Testis (tissue), 5 donors: ENCODE measurements at places on chromosomes 16 and 17.

DNA sequence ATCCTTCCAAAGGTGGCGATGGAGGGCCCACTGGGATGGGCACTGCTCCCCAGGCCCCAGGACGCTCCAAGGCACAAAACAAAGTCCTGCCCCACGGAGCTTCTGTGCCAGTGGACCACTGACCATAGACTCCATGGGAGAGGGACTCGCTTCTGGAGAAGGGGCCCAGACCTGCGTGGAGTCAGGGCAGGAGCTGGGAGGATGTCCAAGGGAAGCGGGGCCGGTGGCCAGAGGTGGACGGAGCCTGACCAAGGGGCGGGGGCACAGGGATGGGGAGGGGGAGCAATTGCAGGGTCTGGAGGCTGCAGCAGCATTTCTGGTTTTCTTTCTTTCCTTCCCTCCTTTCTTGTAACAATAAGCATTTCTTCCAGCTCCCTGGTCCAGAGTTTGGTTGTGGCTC, 14.1 kb downstream of the KCNJ12 start:
- no peak for DNase-seq

DNA sequence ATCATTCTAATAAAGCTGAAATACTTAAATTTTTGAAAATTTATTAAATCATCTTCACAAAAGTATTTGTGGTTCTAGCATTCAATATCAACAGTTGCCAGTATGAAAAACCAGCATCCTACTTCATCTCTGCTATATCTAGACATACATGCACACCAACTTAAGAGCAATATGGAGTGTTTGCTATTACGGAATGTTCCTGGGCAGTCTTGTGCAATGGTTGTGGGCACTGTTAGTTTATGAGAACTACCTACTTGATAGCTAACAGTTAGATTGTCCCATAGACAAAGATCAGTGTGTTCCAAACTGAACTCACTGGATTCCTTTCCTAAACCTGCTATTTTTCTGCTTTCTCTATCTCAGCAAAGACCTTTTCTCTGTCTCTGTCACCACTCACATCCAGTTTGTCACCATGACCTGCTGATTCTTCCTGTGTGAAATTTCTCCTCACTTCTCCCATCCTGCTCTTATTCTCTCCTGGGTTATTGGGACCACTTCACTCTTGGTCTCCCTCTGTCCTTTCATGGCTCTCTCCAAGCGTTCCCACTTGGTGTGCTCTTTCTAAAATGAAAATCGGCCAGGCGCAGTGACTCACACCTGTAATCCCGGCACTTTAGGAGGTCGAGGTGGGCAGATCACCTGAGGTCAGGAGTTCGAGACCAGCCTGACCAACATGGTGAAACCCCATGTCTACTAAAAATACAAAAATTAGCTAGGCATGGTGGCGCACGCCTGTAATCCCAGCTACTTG, 27.7 kb downstream of the CNTROB start:
- no peak for DNase-seq

DNA sequence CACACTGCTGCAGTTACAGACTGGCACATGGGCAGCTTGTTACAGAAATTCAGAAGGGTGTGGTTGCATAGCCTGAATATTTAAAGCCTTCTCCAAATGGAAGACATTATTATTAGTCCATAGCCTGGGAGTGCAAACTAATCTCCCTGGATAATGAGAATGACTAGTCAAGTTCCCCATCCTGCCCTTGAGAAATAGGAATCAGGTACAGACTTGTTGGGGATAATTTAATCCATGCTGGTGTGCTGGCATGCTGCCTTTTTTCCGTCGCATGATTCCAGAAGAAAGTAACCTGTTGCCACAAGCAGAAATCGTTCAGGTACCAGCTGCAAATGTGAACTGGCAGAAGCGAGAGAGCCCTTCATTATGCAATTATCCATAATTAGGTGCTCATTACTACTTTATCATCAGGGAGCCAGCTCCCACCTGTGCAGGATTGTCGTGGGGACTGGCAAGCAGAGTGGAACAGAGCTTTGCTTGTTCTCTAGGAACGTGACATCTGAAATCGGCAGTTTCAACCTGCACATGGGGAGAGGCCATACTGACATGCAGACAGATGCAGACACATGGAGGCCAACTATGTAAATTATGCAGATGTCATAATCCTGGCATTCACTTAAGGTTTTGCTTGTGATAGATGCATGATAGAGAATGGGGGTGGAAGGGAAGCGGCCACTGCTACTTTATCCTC, 419.4 kb downstream of the PMP22 start:
- no peak for DNase-seq

GRCh38 chr17:69445132-69445531, 30.6 kb downstream of the MAP2K6 start:
- DNase-seq: no peak

- no peak for DNase-seq
Observed at GRCh38 chr16:27962197-27962596, 101.3 kb downstream of the GSG1L start.

DNA sequence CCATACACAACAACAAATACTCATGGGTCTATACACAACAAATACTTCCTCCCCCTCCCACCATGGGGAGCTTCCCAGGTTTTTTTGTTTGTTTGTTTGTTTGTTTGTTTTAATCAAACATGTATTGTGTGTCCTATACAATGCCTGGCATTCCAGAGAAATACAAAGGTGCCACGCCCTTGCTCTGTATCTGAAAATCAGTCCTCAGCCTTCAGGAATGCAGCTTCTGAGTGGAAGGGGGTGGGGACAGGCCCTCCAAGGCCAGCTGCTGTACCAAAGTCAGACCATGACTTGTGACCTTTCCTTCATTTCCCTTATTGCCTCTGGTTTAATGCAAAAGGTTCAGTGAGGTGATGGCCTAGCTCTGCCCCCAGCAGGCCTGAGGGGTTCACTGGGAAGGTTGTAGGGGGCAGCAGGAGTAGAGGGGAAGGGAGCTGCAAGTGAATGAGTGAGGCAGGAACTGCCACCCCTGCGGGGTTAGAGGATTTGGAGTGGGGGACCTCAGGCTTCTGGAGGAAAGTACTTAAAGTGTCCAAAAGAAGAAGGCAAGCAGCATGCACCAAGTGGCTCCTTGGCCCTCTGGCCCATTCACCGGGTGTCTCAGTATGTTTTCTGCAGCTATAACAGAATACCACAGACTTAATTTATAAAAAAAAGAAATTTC, 105.2 kb downstream of the CLEC16A start:
- DNase-seq: no peak

DNA sequence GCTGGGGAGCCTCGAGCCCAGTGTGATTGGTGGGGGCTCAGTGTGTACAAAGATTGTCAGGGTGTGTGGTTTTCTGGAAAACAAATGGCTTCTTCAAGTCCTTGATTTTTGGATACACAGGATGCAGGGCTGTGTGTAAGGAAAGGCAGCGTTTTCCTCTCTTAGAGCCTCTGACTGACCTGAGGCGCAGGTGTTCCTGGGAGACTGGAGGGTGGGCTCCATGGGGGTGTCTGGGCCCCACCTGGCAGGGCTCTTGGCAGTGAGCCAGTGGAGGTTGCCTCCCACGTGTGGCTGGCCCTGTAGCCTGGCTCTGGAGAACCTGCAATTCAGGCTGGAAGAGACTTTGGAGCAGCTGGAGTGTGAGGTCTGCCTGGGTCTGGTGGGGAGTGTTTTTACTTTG, 5.0 kb downstream of the FOXK2 start:
- no peak for DNase-seq

GRCh38 chr17:7022781-7023571, at the start of gene BCL6B:
Gene BCL6B, plus strand, starts transcription at chr17:7023050. Its CDS starts 622 bp downstream, at chr17:7023672.
- no peak for DNase-seq

GRCh38 chr16:72995151-72995881, 52.6 kb downstream of the ZFHX3 start:
- no peak for DNase-seq

GRCh38 chr17:61250335-61250890, 149.2 kb upstream of the TBX2 start:
- no peak for DNase-seq

DNA sequence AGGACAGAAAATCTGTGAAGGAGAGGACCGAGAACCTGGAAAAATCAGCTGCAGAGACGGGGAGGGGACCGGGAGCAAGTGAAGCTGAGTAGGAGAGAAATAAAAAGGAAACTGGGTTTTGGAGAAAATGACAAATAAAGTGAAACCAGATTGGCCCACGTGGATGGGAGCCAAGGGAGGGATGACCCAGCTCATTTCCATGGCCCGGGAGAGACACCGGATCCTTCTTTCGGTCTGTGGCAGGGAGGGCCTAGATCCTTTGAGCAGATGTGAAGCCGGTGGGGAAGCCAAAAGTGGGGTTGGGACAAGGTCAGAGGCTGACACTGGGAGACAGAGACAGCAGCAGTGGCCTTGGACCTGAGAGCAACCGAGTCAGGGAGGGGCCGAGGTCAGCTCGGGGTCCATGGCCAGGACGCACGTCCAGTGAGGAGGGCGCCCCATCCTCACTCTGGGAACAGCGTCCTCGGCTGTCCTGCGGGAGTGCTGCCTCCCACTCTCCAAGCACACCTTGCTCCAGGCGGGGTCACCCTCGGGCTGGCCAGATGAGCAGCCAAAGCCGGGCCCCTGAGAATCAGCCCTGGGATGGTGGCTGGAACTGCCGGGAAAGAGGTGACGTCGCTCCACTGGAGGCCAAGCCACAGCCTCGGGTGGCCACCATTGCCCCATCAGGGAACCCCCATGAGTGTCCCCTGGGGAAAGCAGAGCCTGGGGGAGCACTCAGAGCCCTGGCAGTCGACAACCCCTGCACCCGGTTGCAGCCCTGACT, 50.8 kb upstream of the CDR2 start:
- DNase-seq: peak; percentile 49

DNA sequence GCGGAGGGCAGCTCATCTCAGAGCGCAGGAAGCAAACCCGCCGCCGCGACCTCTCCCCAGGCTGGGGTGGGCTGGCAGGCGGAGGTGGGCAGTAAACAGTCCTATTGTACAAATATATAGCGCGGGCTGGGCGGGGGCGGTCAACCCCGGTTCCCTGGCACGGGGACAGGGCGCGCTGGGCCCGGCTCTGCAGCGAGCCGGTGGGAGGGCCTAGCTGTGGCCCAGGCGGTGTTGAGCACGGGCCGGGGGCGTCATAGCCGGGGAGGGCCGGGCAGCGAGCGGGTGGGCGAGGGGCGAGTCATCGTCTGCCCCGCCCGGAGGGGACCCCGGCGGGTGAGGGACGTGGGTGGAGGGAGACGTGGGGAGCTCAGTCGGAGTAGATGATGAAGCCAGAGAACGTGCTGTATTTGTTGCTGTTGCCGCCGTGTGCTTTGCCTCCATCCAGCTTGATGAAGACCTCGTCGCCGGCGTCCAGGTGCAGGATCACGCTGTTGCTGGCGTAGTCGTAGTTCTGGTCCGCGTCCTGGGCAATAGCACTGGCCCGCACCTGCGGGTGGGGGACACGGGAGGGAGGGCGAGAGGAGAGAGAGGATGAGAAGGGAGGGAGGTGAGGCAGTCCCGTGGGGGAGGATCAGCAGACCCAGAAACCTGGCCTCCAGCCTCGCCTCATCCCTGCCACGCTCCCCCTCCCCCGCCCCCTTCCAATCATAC, 8.1 kb downstream of the C1QL1 start:
- no peak for DNase-seq

GRCh38 chr17:48068491-48068961, 20.4 kb downstream of the NFE2L1 start:
- no peak for DNase-seq

GRCh38 chr17:14904386-14904785, 360.7 kb downstream of the PMP22 start:
- DNase-seq: no peak

- DNase-seq: no peak
Observed at GRCh38 chr17:45414990-45415881, 17.4 kb downstream of the ARHGAP27 start.

- no peak for DNase-seq
Observed at GRCh38 chr16:67668495-67669157, 2.0 kb downstream of the C16orf86 start.

- no peak for DNase-seq
Observed at GRCh38 chr16:75111961-75112733, 4.4 kb downstream of the LDHD start.

- no peak for DNase-seq
Observed at GRCh38 chr16:1430214-1430758, 592 bp upstream of the PERCC1 start.

DNA sequence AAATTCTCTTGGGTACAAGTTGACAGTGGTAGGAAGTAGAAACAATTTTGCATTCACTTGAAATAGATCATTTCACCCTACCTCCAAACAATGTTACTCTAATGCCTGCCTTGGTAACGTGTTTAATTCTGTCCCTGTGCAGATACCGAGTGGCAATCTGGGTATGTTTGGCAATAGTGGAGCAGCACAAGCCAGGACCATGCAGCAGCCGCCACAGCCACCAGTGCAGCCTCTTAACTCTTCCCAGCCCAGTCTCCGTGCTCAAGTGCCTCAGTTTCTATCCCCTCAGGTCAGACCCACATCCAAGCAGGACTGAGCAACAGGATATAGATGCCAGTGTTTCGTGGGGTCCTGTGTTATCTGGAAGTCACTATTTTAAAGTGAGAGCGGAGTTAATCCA, 49.3 kb downstream of the TMC6 start:
- no peak for DNase-seq

DNA sequence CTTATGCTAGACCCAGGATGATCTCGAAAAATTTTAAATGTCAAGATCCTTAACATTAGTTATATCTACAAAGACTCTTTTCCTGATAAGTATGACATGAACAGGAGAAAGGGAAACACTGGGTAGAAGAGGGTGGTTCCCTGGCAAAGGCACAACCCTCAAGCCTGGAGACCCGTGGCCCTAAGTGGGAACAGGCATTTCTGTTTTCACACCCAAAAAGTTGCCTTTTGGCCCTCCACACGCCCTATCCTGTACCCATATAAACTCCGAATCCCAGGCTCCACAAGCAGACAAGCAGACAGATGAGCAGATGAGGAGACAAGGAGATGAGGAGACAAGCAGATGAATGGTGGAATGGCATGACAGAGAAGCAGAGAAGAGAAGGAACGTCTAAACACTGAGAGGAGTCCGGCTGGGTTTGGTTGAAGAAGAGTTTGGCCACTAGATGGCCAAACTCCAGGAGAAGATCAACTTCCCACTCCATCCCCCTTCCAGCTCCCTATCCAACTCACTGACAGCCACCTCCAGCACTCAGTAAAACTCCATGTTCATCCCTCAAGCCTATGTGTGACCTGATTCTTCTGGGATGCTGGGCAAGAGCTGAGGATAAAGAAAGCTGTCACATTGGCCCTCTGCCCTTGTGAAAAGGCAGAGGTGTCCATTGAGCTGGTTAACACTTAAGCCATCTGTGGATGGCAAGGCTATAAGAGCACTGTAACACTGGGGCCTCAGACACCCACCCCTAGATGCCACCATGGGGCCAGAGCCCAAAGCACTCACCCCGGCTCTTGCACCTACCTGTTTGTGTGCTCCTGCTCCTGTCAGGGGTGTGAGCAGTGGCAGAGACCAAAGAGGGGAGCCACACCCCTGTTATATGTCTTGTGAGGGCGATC, 139.6 kb upstream of the FAM20A start:
- DNase-seq: no peak

GRCh38 chr17:33019161-33019890, 27.7 kb downstream of the SPACA3 start:
- DNase-seq: no peak

- DNase-seq: no peak
Observed at GRCh38 chr16:67844497-67844896, 2.2 kb upstream of the NUTF2 start.
